GM23338 (cell line): ENCODE measurements at places on chromosomes 16 and 17.

DNA sequence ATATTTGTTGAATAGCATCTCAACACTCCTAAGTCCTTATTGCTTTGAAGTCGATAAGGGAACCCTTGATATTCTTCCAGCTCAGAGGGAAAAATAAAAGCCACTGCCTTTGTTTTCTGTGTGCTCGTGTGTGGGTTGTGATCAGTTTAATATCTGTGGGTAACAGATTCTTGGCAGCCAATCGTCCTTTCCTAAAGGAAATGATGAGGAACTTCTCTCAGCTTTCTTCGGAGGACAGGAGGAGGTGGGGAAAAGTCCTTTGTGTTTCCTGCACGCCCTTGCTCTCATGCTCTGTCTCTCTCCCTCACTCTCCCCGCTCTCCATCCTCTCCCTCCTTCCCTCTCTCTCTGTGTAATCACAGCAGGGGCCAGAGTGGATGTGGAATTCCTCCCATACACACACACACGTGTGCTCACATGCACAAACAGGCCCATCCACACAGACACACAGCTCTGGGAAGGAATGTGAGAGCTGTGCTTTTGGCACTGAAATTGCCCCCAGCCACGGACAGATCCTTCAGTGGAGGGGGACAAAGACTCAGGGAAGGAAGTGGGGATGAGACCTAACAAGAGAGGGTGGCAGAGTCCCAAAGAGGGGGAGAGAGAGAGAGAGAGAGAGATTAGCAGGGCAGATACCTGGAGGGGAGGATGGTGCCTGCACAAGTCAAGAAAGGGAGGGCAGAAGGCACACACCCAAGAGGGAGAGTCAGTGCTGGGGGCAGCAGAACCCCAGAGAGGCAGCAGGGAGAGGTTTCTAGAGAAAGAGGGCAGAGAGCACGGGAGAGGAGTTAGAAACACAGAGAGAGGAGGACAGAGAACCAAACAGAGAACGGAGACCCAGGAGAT, 83.5 kb upstream of the PLCG2 start:
- H3K4me1 ChIP-seq, result no peaks in the 10 kb centered on the region
- no peak for DNase-seq
- no peaks in the 10 kb centered on the region for H3K27me3 ChIP-seq
- no peak overlapping the region for H3K4me3 ChIP-seq
- H3K36me3 ChIP-seq, result no peaks in the 10 kb centered on the region

GRCh38 chr16:65249768-65250167, 127.9 kb upstream of the CDH11 start:
- peaks cover 8% of the 10 kb centered on the region; the same call in 1 of the 2 replicates for H3K4me1 ChIP-seq
- no peaks in the 10 kb centered on the region for H3K36me3 ChIP-seq
- H3K27ac ChIP-seq, result no peak overlapping the region
- no peak overlapping the region for H3K4me3 ChIP-seq
- DNase-seq, result peak; percentile 16

DNA sequence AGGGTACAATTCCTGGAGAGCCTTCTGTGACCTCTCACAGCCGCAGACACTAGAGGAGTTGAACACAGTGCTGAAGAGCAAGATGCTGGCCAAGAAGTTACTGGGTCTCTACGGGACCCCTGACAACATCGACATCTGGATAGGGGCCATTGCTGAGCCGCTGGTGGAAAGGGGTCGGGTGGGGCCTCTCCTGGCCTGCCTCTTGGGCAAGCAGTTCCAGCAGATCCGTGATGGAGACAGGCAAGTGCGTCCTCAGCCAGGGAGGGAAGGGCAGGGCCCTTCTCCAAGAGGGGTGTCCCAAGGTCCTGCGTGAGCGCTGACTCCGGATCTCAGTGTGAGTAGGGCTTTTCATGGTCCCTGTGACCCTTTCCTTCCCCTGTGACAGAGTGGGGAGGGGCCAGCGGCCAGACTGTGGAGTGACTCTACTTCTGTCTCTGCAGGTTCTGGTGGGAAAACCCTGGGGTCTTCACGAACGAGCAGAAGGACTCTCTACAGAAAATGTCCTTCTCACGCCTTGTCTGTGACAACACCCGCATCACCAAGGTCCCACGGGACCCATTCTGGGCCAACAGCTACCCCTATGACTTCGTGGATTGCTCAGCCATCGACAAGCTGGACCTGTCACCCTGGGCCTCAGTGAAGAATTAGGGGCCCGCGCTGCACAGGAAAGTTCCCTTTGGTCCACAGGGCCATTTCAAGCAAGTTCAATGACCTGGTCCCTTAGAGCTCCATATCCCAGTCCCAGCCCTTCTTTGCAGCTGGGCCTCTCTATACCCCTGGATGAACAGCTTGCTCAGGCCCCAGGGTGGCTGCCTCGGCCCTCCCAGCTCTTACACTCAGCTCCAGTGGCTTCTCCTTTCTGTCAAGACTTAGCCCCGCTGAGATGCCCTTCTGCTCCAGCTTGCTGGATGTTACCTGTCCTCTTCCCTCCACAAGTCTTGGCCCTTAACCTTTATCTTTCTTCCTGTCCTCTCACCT, 13.1 kb downstream of the MPO start:
- H3K4me3 ChIP-seq, result no peak overlapping the region
- peaks cover 3% of the 10 kb centered on the region; the same call in 1 of the 2 replicates for H3K27me3 ChIP-seq
- DNase-seq, result no peak

DNA sequence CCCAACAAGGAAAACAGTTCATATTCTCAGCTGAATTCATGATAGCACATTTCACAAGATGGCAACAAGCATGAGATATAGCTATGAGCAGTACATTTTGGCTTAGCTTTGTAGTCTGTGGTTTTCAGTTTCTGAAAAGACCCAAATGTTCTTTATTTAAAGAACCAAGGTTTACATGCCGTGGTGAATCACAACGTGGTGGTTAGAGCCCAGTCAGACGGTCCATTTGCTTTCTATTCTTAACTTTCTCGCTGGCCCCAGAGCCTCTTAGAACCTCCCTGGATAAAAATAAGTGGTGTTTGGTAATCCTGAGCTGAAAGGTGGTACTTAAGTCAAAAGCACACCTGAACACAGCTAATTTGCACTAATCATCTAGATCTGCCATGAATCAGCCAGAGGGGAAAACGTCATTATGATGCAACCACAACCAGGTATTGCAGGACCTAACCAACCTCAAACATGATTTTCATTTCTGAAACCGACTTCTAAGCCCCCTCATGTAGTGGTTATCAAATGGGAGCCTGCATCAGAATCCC, 18.6 kb upstream of the HAPSTR1 start:
- H3K27ac ChIP-seq, result no peak overlapping the region
- no peak for DNase-seq
- H3K4me1 ChIP-seq, result no peaks in the 10 kb centered on the region; the same call in 1 of the 2 replicates
- no peak overlapping the region for H3K4me3 ChIP-seq

DNA sequence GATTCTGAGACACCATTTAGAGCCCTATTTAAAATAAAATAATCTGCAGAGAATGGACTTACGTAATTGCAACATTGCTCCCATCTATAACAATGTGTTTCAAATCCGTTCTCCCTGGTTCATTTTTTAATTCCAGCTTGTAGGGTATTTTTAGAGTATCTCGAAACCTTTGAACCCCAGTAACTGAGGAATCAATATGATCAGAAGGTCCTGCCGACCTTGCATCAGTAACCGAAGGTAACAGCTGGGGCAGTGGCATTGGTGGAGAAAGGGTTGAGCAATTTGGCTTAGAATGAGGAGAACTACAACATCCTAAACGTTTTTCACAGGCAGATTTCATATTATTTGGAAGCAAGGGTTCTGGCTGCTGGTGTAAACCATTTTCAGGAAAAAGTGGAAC, 49.3 kb downstream of the N4BP1 start:
- no peaks in the 10 kb centered on the region for H3K27me3 ChIP-seq
- H3K36me3 ChIP-seq, result no peaks in the 10 kb centered on the region
- DNase-seq, result no peak
- no peak overlapping the region for H3K27ac ChIP-seq
